ENCODE measurements at places on chromosomes 1 and 21. TPM values are rescaled to one million over a fixed set of nuclear protein-coding genes. Genes with fewer than 3 reads are reported as not detected.

Gene TINAGL1
- total RNA-seq = 211 TPM

Gene STYXL2
- total RNA-seq = 148 TPM

DNA sequence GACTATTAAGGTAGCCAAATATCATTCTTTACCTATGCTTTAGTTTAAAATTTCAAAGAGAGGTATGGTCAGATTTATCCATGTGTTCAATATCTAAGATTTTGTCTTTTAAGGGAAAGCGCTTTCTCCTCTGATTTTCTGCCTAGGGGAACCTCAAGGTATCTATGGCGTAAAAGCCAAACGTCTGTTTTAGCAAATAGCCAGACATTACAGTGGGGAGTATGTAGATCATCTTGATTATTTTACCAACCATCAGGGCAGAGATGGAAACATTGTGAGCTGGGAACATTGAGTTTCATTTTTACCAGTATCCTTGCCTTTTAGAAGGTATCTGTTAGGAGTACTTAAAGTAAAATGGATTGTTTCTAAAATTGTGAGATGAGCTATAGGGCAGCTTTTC lies 71.0 kb downstream of the LEPR start:
- H3K27me3 ChIP-seq = no peaks in the 10 kb centered on the region
- H3K4me3 ChIP-seq = no peak overlapping the region
- no peaks in the 10 kb centered on the region for H3K4me1 ChIP-seq
- H3K36me3 ChIP-seq = no peaks in the 10 kb centered on the region

DNA sequence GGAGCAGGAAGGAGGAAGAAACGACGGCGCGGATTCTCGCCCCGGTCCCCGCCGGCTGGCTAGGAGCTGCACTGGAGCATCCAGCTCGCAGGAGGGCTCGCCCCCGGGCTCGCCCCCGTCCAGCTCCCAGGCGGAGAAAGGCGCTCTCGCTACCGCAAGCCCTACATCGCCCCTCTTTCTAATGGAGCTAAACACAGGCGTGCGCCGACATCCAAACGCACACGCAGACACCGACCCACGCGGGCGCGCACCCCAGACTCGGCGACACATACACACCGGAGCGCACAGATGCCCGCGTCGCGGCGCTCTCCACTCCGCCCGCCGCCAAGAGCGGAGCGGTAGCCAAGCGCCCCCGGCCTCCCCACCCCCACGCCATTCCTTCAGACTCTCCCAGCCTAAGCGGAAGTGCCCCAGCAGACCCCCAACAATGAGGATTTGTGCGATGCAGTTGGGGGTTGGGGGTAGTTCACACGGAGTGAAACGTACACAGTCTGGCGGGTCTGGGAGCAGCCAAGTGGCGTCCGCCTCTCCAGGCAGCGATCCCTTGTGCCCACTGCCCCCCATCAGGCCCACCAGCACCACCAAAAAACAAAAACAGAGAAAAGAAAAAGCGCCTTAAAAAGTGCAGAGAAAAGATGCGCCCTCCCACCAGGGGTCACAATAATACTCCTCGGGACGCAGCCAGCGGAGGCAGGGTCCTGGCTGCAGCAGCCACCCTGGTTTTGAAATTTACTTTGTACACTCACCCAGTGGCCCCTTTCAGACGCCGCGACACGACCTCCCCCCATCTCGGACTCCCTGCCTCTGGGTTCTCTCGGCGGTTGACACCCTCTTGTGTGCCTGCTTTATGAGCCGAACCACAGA lies 1.4 kb downstream of the DAB1 start:
- no peak overlapping the region for H3K27ac ChIP-seq
- H3K27me3 ChIP-seq = peaks cover 2% of the 10 kb centered on the region
- H3K4me3 ChIP-seq = peak overlapping the region; percentile 47

Gene FAAH
- total RNA-seq = 10.5 TPM

DNA sequence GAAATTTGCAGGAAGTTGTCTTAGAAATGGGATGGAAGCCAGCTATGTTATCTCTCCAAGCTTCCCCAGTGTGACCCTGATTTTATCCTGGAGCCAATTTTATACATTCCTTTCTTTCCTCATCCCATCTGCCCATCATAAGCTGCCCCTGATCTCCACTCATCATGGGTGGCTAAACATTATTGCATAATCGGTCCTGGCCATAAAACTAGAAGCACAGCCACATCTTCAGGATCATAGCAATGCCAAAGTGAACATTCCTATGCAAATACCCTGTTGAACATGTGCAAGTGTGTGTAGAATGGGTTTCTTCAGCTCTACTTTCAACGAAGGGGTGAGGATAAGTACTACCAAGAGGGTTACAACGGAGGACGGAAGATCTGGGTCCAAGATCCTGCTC lies 50.6 kb upstream of the COG2 start:
- no peak overlapping the region for H3K27ac ChIP-seq
- H3K27me3 ChIP-seq = no peaks in the 10 kb centered on the region
- DNase-seq = no peak
- H3K36me3 ChIP-seq = no peaks in the 10 kb centered on the region
- H3K4me1 ChIP-seq = no peaks in the 10 kb centered on the region

Gene MATN1
- not detected for total RNA-seq

DNA sequence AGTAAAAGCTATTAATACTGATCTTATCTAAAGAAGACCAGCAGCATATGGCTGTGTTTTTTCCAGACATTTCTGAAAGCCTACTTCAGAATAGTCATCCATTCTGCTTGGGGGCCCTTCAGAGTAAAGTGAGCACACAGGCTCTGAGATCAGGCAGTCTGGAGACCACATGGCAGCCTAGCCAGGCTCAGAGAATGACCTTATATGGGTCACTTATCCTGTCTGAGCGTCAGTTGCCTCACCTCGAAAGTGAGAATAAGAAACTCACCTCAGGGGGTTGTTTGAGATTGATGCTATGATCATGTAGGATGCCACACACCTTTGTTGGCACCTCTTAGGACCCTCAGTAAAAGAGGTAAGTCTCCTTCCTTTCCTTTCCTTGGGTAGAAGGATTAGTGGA lies 270.4 kb downstream of the GRIK1 start:
- H3K27ac ChIP-seq = no peak overlapping the region
- H3K4me3 ChIP-seq = no peak overlapping the region
- no peak for DNase-seq
- no peaks in the 10 kb centered on the region for H3K4me1 ChIP-seq

DNA sequence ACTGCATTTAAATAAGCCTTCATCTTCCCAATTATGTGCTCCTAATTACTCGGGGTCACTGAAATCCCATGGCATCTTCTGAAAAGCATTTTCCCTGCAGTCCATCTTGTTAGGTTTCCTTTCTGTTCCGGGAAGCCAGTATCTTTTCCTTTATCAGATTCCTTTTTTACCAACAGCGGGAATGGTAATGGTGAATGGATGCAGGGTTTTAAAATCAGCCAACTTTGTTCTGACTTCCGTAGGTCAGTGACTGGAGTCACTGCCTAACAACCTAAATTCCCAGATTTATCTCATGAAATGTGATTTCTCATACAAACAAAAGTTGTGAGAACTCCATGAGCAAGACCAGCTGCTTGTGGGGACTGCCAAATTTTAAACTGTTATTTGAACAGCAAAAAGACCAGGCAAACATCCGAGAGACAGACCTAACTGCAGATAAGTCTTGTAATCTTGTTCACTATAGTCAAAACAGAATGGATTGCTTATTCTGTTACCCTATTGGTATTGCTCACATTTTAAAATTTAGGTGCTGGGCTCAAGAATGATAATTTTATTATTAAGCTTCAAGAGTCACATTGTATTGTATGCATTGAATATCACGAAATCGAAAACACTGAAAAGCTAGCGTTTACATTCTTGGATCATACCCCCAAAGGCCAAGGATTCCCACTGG lies 1.2 kb upstream of the RWDD3 start:
- peaks cover 51% of the 10 kb centered on the region for H3K4me1 ChIP-seq
- H3K36me3 ChIP-seq = no peaks in the 10 kb centered on the region
- DNase-seq = no peak
- H3K27me3 ChIP-seq = no peaks in the 10 kb centered on the region
- peak overlapping the region; percentile 92 for H3K27ac ChIP-seq

Gene SPRR2A
- total RNA-seq = not detected

Data from right atrium auricular region (tissue), 2 donors.